Activated naive CD4-positive, alpha-beta T cell treated with anti-CD3 and anti-CD28 coated beads, Interleukin-2, amount 10 ng/mL, durations not matched to agents 7 days and 5 days (primary cell): ENCODE measurements at places on chromosomes 16 and 17.

DNA sequence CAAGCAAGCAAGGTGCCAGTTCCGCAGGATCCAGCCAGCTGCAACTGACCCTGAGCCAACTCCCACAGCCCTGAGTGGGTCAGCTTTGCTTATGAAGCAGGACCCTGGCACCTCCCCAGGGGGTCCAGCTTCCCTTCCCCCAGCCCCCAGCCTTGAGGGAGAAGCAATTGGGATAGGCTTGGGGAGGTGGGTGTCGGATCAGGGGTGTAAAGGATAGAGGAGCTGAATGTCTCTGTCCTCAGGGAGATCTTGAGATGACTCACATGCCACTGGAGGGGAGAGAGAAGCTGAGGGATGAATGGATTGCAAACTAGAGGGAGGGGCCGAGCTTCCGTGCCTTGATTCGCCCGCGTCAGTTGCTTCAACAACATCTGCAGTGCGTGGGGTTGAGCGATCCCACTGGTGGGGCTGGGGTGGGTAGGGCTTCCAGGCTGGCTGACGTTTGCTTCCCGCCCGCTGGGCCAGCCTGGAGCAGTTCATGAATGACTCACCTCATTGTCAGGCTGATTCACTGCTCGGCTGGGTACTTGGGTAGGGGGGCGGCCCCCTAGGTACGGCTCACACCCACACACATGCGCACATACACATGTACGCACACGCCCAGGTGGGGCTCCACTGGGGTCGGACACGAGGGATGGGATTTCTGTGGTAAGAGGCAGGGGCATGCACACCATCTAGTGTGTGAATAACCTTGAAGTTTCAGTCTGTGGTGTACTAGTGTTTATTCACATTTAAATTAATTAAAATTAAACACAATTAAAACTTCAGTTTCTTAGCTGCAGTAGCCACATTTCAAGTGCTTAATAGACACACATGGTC is 3.6 kb upstream of the HROB start:
- DNase-seq, result peak; percentile 61

DNA sequence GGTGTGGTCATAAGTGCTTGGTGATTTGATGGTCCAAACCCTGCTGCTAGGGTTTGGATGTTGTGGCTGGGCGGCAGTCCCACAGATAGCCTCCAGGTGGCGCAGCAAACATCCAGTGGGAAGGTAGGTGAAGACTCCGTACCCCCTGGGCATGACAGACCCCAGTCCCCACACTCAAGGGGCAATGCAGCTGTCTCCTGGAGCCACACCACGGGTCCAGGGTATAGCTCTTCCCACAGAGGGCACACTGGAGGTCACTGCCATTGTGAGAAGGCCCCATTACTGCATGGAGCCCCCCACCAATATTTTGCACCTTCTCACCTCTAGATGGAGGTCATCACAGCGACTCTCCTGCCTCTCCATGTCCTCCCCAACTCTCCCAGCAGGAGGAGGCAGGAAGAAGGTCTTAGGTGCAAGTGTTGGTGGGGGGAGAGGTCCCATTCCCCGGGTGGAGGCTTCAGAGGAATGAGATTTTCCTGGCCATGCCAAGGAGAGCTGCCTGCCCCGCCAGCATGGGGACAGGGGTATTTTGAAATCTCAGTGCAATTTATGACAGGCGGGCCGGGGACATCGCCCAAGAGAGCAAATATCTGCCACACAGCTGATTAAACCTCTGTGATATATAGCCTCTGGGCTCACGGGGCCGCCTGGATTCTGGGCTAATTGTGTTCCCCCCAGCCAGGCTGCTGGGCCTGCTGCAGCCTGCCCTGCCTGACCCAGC is 17.1 kb upstream of the C17orf113 start:
- peak; percentile 83 for DNase-seq

DNA sequence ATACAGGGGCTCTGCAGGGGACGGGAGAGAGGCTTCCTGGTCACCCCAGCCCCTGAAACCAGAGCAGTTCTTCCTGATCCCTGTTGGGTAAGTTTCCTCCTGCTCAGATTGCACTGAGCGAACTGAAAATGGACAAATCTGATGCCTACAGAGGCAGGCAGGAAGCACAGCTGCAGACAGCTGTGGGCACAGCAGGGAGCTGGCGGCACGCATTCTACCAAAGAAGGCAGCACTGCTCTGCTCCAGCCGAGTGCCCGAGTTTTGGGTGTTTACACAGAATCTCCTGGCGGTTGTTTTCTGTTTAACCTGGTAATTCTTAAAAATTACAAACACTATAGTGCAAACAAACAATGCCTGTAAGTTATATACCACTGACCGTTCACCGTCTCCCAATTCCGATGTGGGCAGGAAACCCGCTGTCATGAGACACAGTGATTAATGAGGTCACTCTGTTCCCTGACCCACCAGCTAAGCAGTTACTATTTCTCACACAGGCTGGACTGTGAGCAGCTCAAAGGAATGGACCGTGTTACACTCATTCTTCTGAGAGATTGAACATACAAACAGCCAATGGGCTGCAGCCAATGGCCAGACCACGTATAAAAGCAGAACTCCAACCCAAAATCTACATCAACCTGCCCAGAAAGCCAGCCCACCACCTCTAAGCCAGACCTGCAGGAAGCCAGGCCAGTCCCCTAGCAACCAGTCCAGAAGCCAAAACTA is 25.5 kb downstream of the NSMCE1 start:
- peak; percentile 58 for DNase-seq

DNA sequence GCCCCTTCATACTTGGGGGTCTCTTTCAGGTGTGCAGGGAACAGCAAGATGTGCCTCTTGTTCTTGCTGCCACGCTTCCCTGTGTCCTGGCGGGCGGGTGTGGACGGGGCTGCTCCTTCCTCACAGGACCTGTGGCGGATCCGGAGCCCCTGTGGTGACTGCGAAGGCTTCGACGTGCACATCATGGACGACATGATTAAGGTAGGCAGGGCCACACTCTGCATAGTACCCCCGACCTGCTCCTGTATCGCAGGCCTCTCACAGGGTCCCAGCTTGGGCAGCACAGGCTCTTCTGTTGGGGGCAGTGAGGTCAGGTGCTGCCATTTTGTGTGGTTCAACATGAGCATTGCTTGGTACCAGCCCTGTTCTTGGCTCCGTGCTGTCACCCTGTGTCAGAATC is 42.5 kb downstream of the PRMT7 start:
- DNase-seq, result no peak

- no peak for DNase-seq
Observed at GRCh38 chr16:16172991-16173390, 50.3 kb downstream of the ABCC6 start.

GRCh38 chr16:17510567-17510966 is 39.8 kb upstream of the XYLT1 start:
- no peak for DNase-seq

GRCh38 chr16:31194898-31195297 is 7.7 kb downstream of the PYCARD start:
- no peak for DNase-seq

GRCh38 chr16:74186561-74186971 is 110.0 kb upstream of the PSMD7 start:
- no peak for DNase-seq

DNA sequence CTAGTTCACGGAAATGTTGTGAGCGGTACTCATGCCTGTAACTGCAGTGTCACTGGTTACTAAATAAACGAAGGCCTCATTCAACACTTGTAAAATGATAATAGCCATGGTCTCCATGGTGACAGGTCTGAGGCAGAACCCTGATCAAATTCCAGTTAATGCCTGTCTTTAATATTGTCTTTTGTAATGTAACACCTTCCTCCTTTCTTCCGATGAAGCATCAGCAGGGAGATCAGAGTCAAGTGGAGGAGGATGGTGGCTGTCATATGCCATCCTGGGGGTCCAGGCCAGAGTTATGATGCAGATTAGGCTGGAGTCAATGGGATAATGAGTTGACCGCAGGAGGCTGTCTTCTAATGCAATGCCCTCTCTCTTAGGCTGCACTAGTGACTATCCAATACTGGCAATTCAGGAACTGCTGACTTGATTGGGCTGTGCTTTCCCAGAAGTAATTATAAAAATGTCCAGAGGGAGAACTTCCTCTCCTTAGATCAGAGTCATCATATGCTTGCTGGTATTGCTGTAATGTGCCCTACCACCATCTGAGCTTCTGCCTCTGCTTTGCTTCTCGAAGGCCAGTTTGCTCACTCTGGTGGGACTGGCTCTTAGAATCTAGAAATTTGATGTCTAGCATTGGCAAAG is 419.1 kb downstream of the CA10 start:
- DNase-seq, result no peak

DNA sequence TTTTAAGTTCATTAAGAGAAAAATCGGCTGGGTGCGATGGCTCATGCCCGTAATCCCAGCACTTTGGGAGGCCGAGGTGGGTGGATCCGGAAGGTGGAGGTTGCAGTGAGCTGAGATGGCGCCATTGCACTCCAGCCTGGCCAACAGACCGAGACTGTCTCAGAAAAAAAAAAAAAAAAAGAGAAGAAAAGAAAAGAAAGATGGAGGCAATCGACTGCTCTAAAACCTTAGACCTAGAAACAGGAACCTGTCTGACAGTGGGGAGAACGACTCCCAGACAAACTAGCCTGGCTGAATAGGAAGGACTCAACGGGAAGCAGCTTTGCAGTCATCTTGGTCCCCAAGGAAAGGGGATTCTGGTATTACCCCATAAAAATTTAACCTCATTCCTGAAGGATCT is 13.7 kb downstream of the MRC2 start:
- no peak for DNase-seq

- no peak for DNase-seq
Observed at GRCh38 chr16:90077757-90078578, 837 bp upstream of the PRDM7 start.

DNA sequence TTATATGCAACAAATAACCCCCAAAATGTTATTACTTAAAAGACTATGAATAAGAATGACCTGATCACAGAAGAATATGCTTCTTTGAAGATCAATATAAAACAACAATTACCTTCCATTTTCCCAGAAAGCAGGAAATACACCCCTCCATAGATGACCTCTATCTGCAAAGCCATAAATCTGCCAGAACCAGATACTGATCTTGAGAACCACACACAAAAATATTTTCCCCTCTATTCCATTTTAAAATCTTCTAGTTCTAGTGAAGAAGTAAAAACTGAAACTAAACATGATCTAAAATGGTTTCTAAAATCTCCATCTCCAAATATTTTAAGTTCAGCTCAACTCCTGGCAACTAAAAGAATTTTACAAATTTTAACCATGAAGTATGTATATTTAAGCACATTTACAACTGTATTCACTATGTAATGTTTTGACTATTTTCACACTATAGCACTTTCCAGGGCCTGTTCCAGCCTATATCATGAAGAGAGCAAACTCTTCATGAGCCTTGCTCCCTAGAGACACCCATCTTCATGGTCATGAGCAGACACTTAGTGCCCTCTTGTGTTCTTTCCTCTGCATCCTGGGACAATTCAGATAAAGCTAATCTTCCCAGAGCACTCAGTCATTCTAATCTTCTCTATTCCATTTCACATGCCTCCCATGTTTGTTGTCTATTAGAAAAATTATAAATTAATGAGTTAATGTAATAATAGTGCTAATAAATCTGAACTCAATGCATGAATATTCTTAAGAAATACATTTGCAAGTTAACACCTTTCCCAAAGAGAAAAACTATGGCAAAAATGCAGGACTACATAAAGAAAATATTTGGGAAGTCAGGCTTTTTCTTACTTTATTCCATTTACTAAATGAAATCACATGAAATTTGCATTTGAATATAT is 87.0 kb downstream of the HELZ start:
- DNase-seq, result no peak

GRCh38 chr17:71780596-71780995 is 340.2 kb upstream of the SOX9 start:
- no peak for DNase-seq

DNA sequence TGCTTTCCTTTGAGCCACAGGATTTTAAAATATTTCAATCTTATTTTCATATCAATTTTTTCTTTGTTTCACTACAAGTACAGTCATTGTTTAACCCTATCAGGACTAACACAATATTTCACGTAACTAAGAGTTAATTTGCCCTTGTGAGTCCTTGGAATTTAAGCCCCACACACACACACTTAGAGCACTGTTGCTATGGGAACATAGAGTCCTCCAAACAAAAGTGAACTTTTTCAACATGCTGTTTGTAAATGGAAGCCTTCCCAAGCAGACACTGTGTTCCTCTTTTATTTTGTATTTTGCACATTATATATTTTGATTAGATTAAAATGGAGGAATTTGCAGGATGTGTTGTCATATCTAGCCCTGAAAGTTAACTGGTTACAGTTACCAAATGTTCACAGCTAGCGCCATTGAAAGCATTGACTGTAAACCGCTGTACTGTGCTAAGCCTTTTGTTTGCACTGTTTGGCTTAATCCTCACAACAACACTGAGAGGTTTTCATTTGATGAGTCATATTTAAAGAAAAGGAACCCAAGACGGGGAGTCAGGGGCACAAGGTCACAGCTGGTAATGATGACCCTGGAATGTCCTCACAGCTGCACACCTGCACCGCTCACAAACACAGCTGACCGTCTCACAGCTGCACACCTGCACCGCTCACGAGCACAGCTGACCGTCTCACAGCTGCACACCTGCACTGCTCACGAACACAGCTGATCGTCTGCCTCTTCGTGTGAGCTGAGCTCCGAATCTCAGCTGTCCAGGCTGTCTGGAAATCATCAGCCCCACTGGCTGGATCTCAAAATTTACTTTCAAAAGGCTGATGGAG is 6.3 kb downstream of the HSBP1 start:
- DNase-seq, result no peak

GRCh38 chr17:63165400-63165799 is 199.4 kb downstream of the TANC2 start:
- no peak for DNase-seq

- DNase-seq, result no peak
Observed at GRCh38 chr17:32463304-32463703, 19.0 kb downstream of the PSMD11 start.

- no peak for DNase-seq
Observed at GRCh38 chr17:33521784-33522183, 228.7 kb upstream of the ASIC2 start.

GRCh38 chr16:49341706-49342105 is 31.9 kb upstream of the C16orf78 start:
- DNase-seq, result no peak

GRCh38 chr17:3695723-3696411 is at the start of gene P2RX5:
Gene P2RX5 (minus strand): TSS chr17:3696155. CDS start chr17:3696005, 150 bp downstream.
- DNase-seq, result peak; percentile 62

GRCh38 chr17:59469786-59470485 is 95.5 kb upstream of the DHX40 start:
- no peak for DNase-seq

DNA sequence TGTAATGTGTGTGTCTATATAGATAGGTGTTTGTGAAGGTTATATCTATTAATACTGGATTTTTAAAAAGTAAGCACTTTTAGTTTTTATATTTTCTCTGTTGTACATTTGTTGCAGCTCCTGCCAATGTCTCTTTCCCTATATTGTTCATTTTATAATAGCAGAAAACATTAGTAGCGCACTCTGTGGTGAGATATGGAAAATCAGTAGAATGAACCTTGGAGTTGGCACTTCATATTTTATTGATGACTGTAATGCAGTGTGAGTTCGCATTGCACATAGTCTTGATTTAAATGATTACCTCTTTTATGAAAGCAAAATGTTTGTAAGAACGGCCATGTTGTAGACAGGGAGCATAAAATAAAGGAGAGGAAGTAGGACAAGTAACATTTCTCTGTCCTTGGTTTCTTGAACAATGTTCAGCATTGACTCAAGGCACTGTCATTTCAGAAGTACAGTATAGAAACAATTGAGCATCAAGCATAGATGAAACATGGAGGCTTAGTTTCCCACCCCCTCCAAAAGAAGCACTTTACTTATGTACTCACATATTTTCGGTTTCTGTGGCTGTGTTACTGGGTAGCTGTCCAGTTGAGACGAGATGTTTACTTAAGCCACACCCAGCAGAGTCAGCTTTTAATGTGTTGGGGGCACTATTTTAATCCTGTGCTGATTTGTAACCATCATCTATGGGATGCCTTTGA is 74.0 kb downstream of the TANC2 start:
- no peak for DNase-seq

GRCh38 chr16:1119766-1120576 is 23.9 kb upstream of the C1QTNF8 start:
- no peak for DNase-seq
